HEK293T (cell line): ENCODE measurements at places on chromosomes 6 and 20.
A peak's percentile ranks its signal among the peaks of the same experiment; 100 is the strongest.

DNA sequence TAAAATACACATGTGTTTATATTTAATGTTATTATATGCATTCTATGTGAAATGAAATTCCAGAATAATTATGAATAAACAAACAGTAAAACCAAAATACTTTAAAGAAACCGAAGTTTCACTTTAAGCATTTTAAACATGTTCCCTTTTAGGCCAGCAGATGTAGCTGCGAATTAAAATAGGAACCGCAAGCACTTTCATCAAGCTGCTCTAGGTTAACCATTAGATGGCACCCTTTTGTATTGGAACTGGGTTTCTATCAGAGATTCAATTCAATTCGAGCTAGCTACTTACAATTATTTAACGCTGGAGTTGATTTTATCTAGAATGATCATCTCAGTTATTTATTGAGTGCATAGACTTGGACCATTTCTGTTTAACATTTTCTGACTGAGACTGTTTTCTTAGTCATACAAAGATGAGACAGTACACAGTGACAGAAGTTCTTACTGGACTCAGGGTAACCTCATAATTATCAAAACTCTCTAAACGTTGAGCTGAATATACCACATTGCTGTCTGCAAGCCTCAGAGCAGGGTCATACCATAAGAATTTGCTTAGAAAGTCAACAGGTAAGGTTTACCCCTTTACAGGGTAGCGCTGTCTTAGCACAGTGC, 8.5 kb downstream of the TMEM242 start:
- peak; percentile 68 for DNase-seq

- DNase-seq: no peak
These were observed 3.0 kb downstream of the RRP36 start for GRCh38 chr6:43024436-43024835.

GRCh38 chr20:58629215-58629580, 21.9 kb upstream of the STX16 start:
- DNase-seq: no peak

DNA sequence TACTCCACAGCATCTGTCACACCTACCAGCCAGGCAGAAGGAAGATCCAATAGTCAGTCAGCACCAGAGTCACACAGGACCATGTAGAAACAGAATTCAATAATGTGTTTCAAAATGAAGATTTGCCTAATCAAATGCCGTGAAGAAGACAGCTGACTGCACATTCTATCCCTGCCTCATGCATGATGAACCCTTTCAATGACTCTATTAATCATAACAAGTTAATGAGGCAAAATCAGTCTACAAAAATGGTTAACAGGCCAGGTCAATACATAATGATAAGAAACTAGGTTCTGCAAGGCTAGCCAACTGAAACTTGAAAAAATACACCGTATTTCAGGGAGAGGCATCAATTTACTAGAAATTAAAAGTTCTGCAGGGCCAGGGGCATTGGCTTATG, 6.7 kb upstream of the PNRC1 start:
- DNase-seq: no peak

GRCh38 chr6:135033238-135033637, 21.4 kb downstream of the HBS1L start:
- no peak for DNase-seq

- no peak for DNase-seq
These were observed 45.0 kb upstream of the OPRM1 start for GRCh38 chr6:153994004-153994403.
